Stimulated activated CD4-positive, alpha-beta T cell treated with anti-CD3 and anti-CD28 coated beads, TNF-alpha, amount 100 ng/mL, for 24 hours (primary cell): ENCODE measurements at places on chromosomes 4 and X.
A peak's percentile ranks its signal among the peaks of the same experiment; 100 is the strongest.

DNA sequence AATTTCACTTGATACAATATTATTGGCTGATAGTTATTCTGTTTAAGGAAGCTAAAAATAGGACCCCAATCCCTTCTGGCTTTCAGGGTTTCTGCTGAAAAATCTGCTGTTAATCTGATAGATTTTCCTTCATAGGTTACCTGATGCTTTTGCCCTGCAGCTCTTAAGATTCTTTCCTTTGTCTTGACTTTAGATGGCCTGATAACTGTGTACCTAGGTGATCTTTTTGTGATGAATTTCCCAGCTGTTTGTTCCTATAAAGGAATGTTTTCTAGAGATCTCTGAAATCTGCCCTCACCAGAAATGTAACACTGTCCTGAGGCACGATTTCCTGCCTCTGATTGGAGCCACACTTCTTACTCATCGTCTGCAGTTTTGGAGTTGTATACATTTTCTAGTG is 69.4 kb upstream of the PRDM5 start:
- DNase-seq: no peak

GRCh38 chrX:121154858-121155404 is 107.5 kb downstream of the GLUD2 start:
- no peak for DNase-seq

DNA sequence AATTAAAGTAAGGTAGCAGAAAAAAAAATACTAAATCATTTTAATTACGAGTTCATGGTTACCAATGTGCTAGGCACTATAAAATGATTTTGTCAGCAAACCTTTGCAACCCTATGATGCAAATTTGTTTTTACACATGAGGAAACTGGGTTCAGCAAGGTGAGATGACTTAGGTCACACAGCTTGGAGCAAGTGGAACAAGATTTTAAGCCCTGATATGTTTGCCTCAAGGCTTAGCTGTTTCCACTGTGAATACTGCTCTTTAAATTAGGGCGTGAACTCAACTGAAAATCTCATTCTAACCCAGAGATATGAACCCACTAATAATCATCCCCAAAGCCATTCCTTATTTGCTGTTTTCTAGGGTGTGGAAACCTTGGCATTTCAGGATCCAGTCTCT is 86.3 kb downstream of the CEP44 start:
- no peak for DNase-seq

DNA sequence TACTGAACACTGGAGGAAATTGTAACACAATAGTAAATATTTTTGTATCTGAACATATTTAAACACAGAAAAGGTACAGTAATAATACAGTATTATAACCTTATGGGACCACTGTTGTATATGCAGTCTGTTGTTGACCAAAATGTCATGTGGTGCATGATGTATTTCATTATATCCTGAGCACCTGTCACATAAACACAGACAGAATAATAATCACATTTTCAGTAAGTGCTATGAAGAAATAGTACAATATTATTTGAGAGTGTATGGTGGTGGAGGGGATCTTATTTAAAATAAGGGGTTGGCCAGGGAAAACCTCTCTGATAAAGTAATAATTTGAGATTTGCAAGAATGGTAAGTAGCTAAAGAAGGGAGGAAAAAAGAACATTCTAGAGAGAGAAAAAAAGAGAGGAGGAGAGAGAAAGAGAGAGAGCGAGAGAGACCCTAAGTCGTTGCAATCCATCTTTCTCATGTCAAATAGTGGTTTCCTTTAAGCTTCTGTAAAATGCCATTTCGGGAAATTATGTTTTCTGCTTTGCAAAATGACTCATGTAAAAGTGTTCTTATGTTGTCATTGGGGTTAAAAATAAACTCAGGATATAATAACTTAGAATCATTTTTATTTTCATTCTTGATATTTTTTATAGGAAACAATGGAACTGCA is 19.3 kb upstream of the CLNK start:
- no peak for DNase-seq

- DNase-seq: no peak
These were observed 637.8 kb upstream of the ADGRL3 start for GRCh38 chr4:60562334-60562733.

GRCh38 chrX:112841114-112841819 is 636 bp upstream of the AMOT start:
- peak; percentile 33 for DNase-seq

DNA sequence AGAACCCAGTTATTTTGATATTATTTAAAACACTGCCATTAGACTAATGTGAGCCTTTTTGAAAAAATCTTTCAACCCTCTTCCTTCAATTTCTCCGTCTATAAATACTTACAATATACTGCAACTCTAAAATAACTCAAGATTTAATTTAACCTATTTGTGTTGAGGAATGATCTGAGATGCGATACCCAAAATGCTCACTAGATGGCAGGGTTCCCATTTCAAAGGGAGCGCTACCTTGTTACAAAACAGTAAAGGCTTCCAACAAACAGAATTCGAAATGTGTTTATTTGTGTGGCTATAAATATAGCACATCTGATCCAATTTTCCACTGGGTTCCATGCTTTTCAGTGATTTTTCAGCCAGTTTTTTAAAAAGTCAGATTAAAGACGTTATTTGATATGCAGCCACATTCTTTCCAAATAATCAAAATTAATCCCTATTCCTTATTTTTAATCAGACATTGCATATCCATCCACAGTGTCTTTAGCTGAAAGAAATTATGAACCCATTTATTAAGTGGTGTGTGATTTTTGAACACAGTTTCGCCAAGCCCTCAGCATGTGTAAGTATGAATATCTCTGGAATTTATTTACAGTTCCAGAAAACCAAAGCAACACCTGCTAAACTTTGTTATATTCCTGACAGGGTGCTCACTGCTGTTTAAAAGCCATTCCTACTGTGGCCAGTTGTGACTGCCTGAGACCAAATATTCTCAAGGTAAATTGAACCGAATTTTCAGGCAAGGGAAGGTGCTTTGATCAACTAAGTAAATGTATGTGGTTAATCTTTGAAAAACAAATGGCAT is 668.0 kb upstream of the LCORL start:
- peak; percentile 12 for DNase-seq

DNA sequence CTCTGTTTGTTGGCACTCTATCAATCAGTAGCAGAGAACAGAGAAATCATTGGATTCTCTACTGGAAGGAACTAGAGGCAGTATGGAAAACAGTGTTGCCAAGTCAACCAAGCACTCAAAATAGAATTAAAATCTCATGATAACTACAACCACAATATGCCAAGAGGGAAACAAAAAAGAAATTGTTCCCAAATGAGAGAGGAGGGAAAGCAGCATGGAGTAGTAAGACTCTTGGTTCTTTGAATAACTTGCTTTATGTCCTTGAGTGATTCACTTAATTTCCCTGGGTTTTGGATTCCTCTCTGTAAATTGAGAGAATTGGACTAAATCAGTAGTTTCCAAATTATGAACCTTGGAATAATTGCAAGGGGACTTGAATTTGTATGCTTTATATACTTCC is 285.5 kb upstream of the ANKRD50 start:
- no peak for DNase-seq

DNA sequence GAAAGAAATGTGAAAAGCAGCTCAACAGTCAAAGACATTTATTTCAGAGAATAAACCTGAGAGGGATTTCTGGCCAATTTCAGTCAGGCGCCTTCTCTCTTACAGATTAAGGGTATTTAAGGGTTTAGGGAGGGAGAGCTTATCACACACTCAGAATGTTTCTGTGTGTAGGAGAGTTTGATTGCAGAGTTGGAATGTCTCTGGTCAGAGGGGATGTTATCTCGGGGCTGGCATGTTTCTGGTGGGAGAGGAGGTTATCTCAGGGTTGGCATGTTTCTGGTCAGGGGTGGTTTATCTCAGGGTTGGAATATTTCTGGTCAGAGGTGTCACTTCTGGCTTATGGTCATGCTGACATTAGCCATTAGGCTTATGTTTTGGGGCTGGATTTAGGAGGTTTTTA is 1920.5 kb upstream of the PCDH7 start:
- DNase-seq: no peak

DNA sequence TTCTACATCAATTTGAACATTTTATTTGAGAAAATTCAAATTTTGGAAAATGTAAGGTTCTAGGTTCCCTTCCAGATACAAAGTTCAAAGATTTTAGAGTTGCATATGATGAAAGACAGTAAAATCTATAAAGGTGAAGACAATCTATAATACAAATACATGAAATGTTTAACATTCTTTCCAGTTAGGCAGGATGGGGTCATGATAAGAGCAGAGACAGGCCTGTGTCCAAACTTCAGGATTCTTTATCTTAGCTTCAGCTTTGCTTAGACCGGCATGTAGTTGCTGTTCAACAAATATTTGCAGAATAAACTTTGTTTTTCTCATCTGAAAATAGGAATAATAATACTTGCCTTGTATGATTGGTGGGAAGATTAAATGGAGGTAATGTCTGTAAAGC is 4.5 kb upstream of the RPS6KA3 start:
- no peak for DNase-seq

DNA sequence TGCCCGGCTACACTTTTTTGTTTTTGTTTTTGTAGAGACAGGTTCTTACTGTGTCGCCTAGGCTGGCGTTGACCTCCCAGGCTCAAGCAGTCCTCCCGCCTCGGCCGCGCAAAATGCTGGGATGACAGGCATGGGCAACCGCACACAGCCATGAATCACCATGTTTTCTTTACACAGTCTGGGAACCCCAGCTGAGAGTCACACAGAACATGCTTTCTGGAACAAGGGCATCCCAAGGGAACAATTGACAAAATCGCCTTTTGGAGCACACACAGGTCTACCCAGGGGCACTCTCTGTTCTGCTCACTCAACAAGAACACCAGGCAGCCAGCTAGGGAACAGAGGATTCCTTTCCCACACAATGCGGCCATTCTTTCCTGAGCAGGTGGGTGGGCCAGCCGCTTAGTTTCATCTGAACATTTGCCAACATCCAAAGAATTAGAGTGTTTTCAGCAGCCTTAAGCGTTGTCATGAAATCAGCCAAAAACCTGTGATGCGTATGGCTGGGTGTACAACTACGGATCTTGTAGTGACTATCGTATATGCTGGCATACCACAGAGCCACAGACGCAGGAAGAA is 15.7 kb downstream of the PRKX start:
- DNase-seq: no peak

DNA sequence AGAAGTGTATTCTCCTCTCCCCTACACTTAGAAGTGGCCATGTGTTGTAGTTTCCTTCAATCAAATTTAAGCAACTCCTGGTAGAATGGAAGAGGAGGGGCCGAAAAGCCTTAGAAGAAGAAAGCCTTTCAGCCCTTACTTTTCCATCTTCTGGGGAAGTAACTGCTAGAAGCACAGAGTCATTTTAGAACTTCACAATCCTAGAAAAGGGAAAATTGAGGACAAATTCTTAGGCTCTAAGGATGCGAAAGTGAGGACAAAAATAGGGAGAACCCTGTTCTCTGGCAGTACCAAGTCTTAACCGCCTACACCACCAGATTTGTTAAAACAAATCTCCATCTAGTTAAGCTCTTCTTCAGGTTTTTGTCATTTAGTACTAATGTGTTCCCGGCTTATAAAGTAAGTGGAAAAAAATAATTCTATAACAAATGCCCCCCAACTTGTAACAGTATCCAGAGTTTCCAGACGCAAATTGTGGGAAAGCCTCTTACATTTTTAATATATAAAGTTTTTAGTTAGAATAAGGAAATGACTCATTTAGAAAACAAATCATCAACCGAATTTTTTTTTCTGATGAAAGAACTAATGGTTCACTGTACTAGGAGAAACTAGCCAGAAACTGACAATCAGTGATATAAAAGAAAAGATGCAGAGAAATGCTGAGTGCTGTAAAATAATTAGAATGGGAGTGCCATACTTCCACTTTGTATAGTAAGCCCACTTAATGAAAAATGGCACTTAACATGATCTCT is 76.0 kb downstream of the ARAP2 start:
- DNase-seq: no peak

DNA sequence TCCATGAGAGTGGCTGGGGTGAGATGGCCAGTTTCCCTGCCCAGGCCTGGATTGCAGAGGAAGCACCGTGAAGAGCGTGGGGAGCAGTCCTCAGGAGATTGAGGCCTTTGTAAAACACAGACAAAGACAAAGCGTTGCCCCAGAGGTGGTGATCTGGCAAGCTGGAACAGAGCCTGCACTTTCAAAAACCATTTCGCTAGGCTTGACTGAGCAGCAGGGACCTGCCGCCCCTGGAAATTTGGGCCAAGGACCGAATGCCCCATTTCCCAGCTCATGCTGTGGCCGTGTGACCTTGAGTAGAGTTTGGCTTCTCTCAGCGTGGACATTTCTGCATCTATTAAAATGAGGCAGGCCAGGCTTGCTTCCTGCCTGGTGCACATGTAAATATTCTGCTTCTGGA is 381.4 kb downstream of the BCOR start:
- DNase-seq: no peak

DNA sequence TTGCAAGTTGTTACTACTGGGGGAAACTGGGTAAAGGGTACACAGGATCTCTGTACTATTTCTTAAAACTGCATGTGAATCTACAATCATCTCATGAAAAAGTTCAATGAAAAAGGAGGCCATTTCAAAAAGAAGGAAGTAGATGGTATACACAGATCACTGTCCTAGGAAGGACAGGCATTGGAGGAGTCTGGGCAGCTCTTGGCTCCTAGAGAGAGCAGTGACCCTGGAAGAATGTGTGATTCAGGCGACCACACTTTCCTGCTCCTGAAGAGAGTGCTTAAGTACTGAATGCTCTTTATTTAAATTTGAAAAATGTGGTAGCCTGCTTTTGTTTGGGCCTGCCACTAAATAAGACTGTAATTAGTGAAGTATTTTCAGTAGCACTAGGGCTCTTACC is 318.1 kb upstream of the CASK start:
- no peak for DNase-seq
